ENCODE measurements at places on chromosomes 7 and 10. TPM values are rescaled to one million over a fixed set of nuclear protein-coding genes. Genes with fewer than 3 reads are reported as not detected.

Gene SCIN
- not detected for total RNA-seq

Gene ERVW-1
- not detected for total RNA-seq

Gene OR2A5
- not detected for total RNA-seq

Gene TMEM273
- total RNA-seq, result not detected

Gene PAX4
- total RNA-seq, result not detected

Measured in cardiac ventricle fibroblast (primary cell).